ENCODE measurements at places on chromosomes 3 and 15.

GRCh38 chr3:147373301-147373700, 33.0 kb downstream of the ZIC4 start:
- DNase-seq = no peak

DNA sequence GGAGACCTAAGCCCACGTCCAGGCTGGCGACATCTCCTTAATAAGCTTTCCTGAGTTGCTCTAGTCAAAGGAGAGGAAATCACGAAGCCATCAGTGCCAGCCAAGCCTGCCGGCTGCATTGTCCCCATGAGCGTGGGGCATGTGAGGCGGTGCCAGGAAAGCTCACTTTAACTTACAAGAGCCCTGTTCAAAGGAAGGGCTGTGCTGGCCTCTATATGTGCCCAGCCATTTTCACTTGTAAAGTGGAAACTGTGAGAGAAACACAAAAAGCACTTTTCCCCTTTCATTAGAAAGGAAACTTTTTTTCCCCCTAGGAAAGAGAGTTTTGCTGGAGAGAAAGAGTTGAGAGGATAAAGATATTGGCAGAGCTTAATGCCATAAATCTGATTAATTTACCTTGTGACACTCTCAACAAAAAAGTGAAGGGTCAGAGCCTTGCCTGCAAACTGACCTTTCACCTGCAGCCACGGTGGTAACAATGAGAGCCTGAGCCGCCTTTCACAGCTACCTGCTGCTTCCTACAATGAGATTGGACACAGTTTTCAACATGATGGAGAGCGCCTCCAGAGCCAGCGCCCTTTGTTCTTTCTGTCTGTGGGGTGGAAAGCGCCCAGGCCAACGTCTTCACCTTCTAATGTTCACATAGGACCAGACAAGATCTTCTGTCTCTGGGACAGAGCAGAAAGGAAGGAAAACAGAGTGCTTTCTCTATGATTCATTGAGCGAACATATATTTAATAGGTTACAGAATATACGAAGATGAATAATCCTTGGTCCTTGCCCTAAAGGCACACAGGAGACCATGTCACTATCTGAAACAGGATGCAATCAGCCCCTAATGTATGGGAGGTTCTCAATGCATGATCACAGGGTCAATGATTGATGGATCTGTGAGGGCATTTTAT, 233.1 kb upstream of the HES1 start:
- no peak for DNase-seq

- no peak for DNase-seq
Measured at GRCh38 chr3:122081543-122082247, 26.5 kb downstream of the CD86 start.

DNA sequence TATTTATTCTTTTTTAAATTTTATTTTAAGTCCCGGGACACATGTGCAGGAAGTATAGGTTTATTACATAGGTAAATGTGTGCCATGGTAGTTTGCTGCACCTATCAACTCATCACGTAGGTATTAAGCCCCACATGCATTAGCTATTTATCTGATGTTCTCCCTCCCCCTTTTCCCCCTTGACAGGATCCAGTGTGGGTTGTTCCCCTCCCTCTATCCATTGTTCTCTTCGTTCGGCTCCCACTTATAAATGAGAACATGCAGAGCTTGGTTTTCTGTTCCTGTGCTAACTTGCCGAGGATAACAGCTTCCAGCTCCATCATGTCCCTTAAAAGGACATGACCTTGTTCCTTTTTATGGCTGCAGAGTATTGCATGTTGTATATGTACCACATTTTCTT, 220.3 kb downstream of the OCA2 start:
- no peak for DNase-seq

- DNase-seq = no peak
Measured at GRCh38 chr15:78536134-78536533, 4.1 kb upstream of the PSMA4 start.

- no peak for DNase-seq
Measured at GRCh38 chr3:124765197-124765840, 35.1 kb downstream of the UMPS start.

DNA sequence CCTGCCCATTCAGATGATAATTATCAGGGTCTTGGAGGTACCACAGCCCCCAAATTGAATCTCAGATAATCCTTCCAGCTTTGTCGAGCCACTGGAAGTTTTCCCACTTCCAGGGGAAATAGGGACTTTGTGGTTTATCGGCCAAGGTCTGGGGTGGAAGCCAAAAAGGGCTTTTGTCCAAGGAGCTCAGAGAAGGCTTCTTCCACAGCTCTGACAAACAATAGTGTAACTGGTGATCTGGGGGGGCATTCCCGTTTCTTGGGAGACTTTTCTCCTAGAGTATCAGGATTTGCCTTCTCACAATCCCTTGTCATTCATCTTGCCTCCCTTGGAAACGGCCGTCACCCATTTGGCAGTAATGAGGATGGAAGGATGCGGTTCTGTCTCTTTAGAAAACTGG, 18.4 kb downstream of the SRGAP3 start:
- DNase-seq = no peak

- DNase-seq = no peak
Measured at GRCh38 chr3:173652093-173652492, 254.5 kb downstream of the NLGN1 start.

- no peak for DNase-seq
Measured at GRCh38 chr3:38662544-38662943, 13.1 kb upstream of the SCN5A start.

DNA sequence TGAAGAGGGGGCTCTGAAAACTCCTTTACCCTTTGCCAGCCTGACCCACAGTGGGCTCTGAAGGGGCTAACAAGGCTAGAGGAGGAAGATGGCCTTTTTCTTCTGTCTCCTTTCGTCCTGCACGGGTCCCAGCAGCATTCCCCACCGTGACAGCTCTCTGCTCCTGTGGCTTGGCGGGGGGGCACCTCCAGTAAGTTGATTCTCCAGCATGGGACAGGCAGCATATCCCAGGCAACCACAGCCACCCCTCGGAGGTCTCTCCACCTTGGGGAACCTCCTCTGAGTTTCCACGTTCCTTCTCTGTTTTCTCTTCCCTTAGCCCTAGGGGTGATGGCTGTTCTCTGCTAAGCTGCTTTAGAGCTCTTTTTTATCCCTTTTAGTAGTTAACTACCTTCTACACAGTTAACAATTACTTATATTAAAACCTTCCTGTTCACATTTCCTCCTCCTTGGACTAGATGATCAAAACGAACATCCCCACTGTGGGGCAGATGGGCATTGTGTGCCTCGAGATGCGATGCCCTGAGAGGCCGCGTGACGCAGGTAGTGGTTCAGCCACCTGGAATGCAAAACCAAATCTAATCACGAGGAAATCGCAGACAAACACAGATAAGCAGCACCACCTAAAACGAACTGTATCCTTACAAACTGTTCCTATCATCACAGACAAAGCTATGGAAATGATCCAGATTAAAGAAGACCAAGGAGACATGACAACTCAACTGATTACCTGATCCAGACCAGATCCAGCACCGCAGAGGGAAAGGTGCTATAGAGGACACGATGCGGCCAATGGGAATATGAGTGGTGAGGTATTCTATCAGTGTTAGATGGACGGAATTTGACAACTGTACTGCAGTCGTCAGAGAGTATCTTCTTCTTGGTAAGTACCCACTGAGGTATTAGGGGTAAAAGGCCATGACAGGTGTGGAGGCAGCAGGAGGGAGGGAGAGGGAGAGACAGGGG, 27.7 kb downstream of the TSPAN3 start:
- no peak for DNase-seq

DNA sequence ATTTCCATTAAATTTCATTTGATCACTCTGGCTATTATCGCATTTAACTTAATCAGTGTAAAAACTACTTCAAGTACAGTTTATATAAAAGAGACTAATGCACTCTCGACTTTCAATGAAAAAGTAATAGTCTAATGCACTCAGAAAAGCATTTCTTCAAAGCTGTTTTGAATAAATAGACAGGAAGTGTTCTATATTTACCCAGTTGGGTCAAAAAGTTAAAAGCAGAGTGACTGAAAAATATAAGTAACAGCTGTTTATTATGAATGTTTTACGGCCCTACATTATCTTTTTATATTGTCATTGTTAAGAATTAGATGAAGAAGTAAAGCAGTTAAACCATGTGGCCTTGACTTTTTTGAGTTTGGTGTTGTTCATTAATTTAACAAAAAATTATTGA, 391.8 kb downstream of the ZPLD1 start:
- no peak for DNase-seq

DNA sequence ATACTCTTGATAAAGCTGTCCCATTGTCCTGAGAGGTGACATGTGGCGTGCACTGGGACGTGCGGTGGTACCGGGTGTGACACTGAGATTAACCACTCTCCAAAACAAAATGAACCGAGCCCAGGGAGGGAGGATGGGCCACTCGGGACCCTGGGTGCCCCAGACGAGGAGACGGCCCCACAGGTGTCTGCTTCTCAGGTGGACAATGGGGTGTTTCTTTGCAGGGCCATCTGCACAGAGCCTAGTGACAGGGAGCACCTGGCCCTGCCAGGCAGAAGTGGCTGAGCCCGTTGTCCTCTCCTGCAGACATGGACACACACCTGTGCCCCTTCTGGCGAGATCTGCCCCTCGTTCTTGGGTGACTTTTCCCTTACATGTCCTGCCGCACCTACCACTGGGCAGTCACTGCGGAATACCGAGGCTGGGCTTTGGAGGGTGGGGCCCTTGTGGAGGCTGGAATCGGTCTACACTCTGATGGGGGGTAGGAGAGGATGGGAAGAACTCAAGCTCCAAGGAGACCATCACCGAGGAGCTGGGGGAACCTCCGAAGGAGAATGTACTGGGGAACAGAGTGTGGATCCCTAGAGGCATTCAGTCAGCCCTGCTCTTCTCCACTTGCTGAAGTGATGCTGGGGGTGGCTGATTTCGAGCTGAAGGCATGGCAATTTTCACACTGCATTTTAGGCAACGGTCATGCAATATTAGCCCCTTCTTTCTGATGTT, 153.5 kb downstream of the ATP10A start:
- no peak for DNase-seq

DNA sequence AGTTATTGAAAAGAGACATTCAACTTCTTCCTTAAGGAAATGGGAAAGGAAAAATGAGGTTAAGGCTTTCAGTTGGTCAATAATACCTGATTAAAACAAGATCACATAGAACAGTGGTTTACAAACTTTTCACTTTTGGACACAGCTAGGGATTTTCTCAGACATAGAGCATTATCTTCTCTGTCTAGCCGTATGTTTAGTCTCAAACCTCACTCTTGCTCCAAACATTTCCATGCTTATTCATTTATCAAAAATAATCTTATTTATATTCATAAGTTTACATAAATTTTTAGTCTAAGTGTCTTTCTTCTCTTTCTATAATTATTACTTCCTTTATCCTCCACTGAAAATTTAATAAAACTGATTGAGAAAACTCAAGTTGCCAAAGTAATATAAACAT, 114.2 kb upstream of the AZI2 start:
- DNase-seq = no peak

DNA sequence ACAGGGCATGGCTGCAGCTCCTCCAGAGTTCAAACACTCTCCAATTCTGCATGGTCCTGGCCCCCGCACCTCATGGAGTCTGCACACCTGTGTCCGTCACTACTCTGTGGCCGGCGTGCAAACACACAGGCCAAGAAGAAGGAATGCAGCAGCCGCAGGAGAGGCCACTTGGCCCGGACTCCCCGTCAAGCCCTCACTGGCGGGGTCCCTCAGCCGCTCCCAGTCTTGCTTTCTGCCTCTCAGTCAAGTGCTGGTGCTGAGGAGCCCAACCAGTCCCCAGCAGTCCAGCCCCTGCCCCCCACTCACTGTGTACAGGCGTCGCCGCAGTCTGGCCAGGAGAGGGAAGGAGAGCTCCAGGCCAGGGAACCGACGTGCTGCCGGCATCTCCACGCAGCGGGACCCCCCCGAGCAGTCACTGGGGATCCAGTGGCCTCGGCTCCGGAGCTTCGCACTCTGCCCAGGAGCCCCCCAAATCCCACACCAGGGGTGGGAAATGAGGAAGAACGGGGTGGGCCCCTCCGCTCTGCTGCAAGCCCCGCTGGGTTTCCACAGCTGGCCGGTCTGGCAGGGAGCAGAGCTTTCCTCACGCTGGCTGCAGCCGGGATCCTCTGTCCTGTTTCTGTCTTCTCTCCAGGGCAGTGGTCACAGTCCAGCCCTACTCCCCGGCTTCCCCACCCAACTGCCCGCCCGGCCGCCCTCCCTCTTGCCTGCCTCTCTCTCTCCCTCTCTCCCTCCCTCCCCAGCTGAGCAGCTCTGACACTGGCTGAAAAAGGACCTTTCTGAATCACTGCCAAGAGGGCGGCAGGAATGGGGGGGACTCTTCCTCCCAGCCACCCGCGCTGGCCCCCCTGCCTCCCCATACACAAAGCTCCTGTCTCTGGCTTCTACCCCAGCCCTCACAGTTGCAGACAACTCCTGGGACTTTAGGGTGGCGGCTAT, 16.0 kb downstream of the TNK2 start:
- DNase-seq = no peak

DNA sequence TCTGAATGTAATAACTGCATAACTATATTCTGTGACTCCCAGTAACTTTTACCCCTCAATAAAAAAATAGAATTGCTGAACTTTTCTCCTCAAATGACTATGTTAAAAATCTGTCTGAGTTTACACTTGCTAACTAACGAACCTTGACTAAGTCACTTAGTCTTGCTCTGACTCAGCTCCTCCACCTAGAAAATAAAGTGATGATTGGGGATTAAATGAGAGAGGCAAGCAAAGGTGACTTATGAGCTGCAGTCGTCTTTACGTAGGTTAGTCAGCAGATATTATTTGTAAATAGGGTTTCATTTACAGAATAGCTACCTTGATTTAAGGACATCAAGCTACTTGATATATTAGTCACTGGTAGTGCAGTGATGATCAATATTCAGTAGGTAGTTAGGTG, 476.9 kb downstream of the MECOM start:
- DNase-seq = no peak

DNA sequence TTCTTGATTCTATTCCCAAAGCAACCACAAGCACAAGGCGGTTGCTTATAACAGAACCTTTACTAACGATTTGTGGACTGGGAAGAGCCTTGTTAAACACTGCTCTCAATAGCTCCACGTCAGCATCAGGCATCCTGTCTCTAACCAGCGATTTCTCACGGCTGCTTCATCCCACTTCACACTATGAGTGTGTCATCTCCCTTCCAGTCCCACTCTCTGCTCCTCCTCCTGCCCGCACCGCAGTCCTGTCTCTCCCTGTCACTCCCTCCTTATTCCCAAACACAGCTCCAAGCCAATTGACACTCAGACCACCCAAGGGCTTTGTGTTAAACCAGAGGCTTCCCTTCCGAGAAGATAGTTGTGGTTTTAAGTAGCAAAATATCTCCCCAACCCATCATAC, 94.8 kb downstream of the ABHD5 start:
- DNase-seq = no peak

- no peak for DNase-seq
Measured at GRCh38 chr3:161348796-161349400, 22.4 kb downstream of the SPTSSB start.

- no peak for DNase-seq
Measured at GRCh38 chr15:97470417-97470816, 490.1 kb upstream of the ARRDC4 start.

Data from T follicular helper cell (primary cell).